Activated CD8-positive, alpha-beta memory T cell treated with anti-CD3 and anti-CD28 coated beads, Interleukin-2, amount 50 U/mL, for 4 hours (primary cell): ENCODE measurements at places on chromosomes 4 and X.

- no peak for DNase-seq
These were observed 47.6 kb upstream of the FGG start for GRCh38 chr4:154660052-154660451.

- DNase-seq: peak; percentile 44
These were observed 778 bp downstream of the CASP3 start for GRCh38 chr4:184648313-184649025.

DNA sequence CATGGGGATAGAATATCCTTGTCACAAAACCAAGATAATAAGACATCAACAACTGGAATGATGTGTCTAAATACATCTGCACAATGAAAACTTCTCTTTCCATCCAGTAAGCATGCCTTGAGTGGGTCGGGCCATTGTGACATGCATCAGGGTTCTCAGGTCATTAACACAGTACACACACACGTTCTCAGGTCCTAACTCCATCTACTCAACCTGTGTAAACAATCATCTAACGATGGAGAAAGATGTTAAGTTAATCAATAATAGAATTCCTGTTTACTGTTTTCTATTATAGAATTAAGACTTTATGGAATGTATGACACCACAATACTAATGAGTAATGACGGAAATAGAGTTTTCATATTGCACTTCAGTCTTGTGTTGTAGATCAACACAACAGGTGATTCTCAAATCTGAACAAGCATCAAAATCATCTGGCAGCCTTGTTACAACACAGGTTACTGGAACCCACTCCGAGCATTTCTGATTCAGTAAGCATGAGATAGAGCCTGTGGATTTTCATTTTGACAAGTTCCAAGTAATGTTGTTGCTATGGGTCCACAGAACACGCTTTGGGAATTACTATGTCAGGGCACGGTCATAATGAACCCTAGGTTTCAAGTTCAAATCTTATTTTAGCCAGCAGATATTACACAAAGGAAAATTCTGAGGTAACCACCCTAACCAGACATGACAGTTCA lies 315.8 kb upstream of the TEX13C start:
- DNase-seq: no peak

GRCh38 chr4:25457053-25457715 lies 80.1 kb downstream of the ANAPC4 start:
- DNase-seq: no peak

DNA sequence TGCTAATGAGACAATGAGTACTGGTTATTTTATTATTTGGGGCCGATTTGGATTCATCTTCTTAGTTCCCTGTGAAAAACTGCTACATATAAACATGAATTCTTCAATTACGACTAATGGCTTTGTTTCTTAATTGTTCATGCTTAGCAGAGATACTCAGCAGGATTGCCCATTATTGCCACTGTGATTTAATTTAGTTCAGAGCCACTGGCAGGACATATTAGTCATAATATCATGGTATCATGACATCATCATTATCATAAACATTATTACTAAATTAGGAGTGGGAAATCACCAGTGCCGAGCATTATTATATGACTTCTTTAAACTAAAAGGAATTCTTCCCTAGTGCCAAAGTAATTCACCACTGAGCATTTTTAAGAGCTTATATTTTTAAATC lies 201.4 kb downstream of the SPOCK3 start:
- DNase-seq: no peak

GRCh38 chrX:22365460-22365859 lies 92.7 kb downstream of the CBLL2 start:
- no peak for DNase-seq

GRCh38 chr4:133129237-133129636 lies 19.9 kb upstream of the PCDH10 start:
- no peak for DNase-seq

DNA sequence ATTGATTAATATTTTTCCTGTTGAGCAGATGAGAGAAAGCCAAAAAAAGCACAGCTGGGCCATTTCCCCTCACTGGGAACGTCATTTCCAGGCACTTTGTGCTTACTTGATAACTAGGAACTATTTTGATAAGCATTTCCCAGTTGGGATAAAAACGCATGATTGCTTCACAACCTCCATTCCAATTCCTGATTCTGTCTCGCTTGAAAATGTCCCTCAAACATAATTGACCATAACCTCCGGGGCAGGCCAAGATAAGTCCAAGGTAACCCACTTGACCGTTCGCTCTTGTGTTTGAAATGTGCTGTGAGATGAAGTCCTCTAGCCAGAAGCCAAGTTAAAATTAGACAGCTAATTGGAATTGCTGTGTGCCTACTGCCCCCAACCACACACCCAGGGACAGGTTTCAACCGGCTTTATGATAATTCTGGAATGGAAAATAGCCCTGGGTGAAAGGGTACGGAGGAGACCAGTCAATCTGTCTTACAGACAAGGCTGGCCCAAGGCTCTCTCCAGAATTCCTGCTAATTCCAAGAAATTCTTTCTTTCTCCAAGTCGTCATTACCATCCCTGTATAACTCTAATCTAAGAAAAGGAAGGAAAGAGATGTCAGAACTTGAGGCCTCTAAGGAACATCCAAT lies 137.1 kb downstream of the MID1 start:
- DNase-seq: no peak

GRCh38 chr4:38611676-38612075 lies 52.3 kb upstream of the KLF3 start:
- no peak for DNase-seq

GRCh38 chr4:73211968-73212367 lies 46.6 kb downstream of the ANKRD17 start:
- DNase-seq: no peak
